ENCODE measurements at places on chromosomes 6 and 20.
A peak's percentile ranks its signal among the peaks of the same experiment; 100 is the strongest.

GRCh38 chr20:23551786-23552185, 16.5 kb downstream of the CST9L start:
- DNase-seq: no peak

GRCh38 chr6:24689964-24690363, 23.1 kb downstream of the ACOT13 start:
- DNase-seq: no peak

DNA sequence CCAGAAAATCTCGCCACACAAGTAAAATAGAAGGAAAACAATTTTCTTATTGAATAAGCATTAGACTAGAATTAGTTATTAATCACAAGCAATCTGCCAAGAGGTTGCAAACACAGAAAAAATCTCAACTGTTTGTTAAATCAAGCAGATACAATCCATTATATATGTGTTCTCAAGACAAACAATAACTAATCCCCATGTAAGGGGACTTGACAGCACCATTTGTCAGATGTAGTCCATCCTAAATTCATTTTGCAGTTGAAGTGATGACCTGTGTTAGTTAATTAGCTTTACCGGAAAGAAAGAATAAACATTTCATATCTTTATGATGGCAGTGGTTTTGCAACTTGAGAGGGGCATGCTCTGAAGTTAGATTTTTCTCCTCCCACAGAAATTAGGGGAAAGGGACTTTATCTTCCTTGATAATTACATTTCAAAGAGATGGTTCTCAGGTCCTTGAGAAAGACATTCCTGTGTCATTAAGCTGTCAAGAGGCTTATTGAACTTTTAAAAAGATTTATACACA, 1588.0 kb downstream of the GRIK2 start:
- DNase-seq: no peak

GRCh38 chr20:5899444-5899843, 50.9 kb downstream of the TRMT6 start:
- no peak for DNase-seq

GRCh38 chr6:130138116-130138908, 84.4 kb downstream of the SAMD3 start:
- no peak for DNase-seq

DNA sequence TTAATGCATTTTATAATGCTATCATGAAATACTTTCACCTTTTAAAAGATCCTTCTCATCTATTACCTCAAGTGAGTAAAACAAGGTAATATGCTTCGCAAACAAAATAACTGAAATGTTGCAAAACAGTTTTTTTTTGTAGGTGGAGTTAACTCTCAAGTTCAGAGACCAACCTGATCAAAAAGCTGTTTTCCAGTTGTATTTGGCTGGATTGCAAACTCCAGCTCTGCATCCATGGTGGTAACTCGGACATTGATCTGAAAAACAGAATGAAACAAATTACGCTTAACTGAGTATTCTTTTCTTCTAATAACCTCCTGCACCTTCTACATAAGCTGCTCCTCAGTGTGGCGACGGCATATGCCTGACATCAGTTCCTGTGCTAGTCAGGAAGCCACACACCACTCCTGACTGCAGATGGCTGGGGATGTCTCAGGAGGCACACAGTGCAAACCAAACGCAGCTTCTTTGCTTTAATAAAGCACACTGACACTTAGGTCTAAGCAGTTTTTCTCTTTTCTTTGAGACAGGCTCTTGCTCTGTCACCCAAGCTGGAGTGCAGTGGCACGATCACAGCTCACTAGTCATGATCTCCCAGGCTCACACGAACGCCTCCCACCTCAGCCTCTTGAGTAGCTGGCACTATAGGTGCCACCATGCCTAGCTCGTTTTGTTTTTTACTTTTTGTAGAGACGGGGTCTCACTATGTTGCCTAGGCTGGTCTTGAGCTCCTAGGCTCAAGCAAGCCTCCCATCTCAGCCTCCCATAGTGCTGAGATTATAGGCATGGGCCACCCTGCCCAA, 29.9 kb downstream of the EZR start:
- DNase-seq: peak; percentile 51

DNA sequence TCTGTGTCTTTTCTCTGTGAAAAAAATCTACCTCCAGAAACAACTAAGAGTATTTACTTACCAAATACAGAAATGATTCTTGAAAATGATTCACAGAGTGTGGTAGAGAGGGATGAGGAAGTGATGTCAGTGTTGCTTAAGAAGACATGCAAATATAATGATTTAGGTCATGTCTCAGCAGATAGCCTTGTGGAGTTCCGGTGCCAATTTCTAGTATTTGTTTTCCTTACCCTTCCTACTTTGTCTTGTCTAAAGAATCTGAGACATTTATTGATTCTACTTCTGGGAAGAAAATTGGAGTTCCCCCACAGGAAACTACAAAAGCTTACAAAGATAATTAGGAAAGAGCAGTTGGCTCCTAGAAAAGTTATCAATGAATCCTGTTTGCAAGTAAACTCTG, 68.8 kb downstream of the GJA1 start:
- DNase-seq: no peak

GRCh38 chr6:142683714-142684141, 261.2 kb downstream of the HIVEP2 start:
- DNase-seq: no peak

DNA sequence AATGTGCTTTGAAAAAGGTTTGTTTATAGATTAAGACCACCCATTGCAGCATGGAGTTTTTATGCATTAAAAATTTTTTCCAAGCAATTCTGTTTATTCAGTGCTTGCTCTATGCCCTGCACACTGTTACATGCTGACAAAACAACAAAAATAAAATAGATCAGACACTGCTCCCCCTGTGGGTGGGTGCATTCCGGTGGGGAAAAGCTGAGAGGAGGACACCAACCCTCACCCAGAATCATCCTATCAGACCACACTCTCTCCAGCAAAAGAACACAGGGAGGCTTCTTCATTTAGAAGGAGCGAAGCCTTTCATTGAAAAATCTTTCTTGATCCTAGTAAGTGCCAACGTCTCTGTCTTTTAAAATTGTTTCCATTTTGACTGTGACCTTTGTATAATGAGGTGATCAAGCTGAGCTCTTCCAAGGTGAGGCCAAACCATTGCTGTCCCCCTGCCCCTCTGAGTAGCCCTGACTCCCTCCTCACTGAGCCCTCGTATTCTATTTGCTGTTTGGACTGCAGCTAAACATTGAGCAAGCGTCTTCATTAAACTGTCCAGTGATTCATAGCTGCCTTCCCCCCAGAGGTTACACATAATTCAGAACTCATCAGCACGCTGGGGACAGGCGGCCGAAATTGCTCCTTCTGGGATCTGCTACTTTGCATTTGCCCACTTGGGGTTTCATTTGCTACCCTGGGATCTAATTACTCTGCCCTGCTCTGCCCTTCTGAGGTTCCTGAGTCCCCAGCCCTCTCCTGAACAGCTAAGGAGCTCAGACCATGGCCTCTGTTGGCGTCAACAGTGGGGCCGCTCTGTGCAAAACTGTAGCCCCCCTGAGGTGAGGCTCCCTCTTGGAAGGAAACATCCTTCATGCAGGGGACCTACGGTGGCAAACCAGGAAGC, 102.4 kb downstream of the F13A1 start:
- DNase-seq: no peak

DNA sequence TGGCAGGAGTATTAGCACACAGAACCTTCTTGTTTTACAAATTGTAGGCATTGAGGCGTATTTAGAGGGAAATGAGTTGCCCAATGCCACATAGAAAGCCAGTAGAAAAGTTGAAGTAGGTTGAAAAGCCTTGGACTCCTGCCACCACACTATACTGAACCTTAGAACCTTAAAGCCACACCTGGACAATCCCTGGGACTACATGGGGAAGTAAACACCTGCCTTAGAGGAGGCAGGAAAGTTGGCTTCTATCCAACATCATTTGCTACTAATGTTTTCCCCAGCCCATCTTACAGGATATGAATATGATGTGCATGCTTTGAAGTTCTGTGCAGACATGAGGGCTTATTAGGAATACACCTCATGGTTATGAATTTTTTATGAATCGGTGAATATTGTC, 5.3 kb upstream of the EPPIN start:
- no peak for DNase-seq

- DNase-seq: no peak
Observed at GRCh38 chr20:53943522-53944291, 126.7 kb downstream of the BCAS1 start.

- no peak for DNase-seq
Observed at GRCh38 chr6:138498629-138499302, 528 bp downstream of the NHSL1 start.

GRCh38 chr6:132910759-132911158, 96.4 kb downstream of the RPS12 start:
- no peak for DNase-seq

- no peak for DNase-seq
Observed at GRCh38 chr20:49990271-49990720, 7.5 kb downstream of the SNAI1 start.

- DNase-seq: no peak
Observed at GRCh38 chr20:40860487-40860902, 168.1 kb upstream of the TOP1 start.

- DNase-seq: no peak
Observed at GRCh38 chr20:12773936-12774335, 234.8 kb upstream of the SPTLC3 start.

DNA sequence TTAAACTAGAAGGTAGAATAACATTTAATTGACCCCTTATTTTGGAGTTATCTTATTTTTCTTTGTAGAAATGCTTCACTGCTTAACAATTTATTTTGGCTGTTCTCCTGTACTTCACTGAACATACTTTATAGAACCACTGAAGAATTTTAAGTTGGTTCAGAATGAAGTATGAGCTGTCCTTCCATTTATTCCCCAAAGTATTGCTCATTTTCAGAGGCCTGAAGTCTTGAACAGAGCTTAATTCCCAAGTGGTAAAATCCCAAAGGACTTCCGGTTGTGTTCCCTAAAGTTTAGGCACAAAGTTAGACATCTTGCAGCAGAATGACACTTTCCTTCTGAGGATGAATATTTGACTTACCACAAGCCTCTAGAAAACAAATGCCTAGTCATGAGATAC, 233.3 kb downstream of the TINAG start:
- no peak for DNase-seq

GRCh38 chr6:36563237-36563927, 16.1 kb upstream of the STK38 start:
- DNase-seq: no peak

- DNase-seq: no peak
Observed at GRCh38 chr20:40322941-40323340, 366.1 kb downstream of the MAFB start.

DNA sequence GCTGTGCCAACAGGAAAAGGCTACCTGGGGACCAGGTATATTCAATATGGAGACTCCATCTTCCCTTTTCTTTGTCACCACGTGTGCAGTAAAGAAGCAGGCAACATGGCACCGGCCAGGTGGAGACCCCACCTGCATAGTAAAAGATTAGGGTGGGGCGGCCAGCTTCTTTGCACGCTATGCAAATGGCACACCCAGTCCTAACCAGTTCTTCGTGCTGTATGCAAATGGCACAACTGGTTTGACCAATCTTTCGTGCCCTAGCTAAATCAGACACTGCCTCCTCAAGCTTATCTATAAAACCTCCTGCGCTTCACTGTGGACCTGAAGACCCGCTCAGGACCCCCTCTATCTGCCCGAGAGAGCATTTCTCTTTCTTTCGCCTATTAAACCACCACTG, 88.8 kb upstream of the EZR start:
- DNase-seq: no peak

GRCh38 chr6:14026831-14027539, 90.6 kb upstream of the CD83 start:
- DNase-seq: no peak

- DNase-seq: no peak
Observed at GRCh38 chr6:118617417-118617816, 34.0 kb downstream of the CEP85L start.

- no peak for DNase-seq
Observed at GRCh38 chr6:3252369-3252768, 6.4 kb upstream of the PSMG4 start.
